ENCODE measurements at places on chromosomes 7 and 10.

DNA sequence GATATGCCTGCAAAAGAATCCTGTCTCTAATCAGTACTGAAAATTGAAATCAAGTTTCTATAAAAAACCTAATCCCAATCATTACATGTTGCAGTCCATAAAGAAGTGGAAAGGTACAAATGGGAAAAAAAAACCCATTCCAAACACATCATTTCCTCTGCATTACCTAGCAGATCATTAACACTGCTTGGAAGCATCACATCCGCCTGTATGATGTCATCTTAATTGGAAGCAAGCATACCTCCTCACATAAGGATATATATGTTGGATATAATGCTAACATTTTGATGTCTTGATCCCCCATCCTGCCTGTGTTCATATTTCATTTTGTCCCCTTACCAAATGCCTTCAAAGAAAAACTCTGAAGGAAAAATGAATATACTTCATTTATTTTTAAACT, 241.3 kb upstream of the AOAH start:
- DNase-seq = no peak

DNA sequence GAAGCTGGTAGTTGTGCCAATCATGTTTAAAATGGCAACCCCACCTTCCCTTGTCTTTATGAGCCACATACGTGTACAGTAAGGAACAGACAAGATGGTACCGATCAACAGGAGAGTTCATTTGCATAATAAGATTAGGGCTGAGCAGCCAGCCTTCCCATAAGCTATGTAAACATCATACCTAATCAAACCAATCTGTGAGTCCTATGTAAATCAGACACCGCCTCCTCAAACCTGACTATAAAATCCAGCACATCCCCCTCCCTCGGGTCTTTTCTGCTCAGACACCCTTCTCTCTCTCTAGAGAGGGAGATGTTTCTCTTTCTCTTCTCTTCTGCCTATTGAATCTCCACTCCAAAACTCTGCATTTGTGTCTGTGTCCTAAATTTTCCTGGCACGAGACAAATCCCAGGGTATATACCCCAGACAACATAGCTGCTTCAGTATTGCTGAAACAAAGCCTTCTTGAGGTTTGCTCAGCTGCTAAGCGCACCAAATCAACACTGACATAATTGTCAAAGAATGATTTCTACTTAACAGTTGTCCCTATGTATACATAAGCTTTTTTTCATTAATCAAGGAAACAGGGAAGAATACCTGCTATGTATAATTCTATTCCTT, 279.2 kb downstream of the THSD7A start:
- DNase-seq = no peak

- DNase-seq = peak; percentile 26
Measured at GRCh38 chr7:85521108-85521694, 334.3 kb upstream of the SEMA3D start.

DNA sequence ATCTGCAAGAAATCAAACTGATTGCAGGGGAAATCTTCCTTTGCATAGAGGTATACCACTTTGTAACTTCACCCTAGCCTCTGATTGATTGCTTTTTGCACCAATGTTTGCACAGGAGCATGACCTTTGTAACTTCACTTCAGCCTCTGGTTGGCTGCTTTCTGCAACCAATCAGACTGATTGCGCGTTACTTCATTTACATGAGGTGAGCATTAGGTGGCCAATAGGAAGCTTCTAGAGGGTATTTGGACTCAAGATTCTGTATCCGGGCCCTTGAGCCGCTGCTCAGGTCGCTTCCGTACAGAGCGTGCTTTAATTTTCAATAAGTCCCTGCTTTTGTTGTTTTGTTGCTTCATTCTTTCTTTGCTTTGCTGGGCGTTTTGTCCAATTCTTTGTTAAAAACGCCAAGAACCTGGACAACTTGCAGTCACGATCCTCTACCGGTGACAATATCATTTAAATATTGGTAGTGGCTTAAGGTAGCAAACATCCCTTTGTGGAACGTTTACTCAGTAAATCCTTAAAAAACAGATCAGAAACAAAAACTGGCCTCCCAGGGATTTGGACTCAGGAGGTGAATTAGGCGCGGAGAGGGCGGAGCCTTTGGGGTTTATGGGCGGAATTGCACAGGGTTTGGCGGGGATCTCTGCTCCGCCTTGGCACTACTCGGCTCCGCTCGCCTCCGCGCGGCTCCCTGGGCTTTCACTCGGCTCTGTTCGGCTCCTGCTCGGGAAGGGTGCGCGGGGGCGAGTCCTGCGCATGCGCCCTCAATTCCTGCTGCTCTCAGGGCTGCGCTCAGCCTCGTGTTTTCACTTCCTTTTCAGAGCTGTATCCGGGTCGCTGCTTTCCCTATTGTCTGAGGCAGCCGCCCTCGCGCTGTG, at the start of gene PHF14:
Gene PHF14 (plus strand): TSS at position 812 of the 881 bp plus-strand sequence. CDS start 452 bp downstream, outside the sequence.
- DNase-seq = peak; percentile 97

DNA sequence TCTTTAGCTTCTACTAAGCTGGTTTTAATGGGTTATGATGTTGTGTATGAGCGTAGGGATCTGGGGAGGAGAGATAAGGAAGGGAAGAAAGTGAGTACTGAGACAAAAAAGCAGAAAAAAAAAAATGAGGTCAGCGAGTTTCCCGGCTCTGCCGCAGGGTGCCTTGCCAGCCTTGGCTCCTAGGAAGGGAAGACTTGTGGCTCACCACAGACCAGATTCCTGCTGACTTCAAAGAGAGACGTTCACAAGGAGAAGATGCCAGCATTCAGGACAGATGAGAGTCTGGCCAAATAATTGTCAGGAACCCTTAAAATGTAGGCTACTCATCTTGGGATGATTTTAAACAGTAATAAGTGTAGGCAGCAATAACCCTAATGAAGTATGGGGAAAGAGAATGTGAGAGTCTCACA, 11.4 kb upstream of the FAS start:
- peak; percentile 88 for DNase-seq

DNA sequence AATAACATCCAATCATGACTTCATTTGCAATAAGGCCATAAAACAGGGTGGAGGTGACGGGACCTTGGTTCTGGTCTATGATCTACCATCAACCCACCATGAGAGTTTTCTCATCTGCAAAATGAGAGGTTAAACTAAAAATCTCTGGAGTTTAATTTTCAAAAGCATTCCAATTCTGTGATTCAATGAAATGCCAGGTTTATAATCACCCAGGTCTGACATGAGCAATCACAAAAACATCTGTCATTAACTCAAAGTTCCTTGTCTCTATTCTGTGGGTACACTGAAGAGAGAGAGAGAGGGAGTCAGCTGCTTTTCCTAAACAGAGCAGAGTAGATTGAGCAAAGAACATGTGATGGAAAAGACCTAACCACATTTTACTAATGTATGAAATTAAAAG, 75.4 kb downstream of the NUDCD3 start:
- DNase-seq = peak; percentile 22

- DNase-seq = no peak
Measured at GRCh38 chr7:159177284-159177953, 32.8 kb upstream of the VIPR2 start.

- DNase-seq = peak; percentile 37
Measured at GRCh38 chr7:22864301-22864700, 41.7 kb upstream of the TOMM7 start.

GRCh38 chr7:27751888-27752660, 12.1 kb downstream of the TAX1BP1 start:
- no peak for DNase-seq

- peak; percentile 31 for DNase-seq
Measured at GRCh38 chr7:82726038-82726800, 282.6 kb upstream of the CACNA2D1 start.

DNA sequence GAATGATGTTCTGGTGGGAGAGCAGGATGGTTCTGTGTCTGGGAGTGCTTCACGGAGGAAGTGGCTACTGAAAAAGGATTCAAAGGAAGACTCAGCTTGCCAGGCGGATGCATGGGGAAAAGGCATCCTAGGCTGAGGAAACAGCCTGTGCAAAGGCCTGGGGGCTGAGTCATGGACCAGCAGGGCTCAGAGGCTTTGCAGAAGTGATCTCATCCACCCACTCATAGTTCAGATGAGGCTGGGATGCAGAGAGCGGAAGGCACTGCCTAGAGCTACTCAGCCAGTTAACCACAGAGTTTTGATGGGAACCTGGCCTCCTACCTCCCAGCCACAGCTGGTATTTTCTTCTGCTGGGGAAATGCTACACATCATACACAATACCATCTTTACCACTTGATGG, 15.8 kb upstream of the ADAMTS14 start:
- peak; percentile 98 for DNase-seq

DNA sequence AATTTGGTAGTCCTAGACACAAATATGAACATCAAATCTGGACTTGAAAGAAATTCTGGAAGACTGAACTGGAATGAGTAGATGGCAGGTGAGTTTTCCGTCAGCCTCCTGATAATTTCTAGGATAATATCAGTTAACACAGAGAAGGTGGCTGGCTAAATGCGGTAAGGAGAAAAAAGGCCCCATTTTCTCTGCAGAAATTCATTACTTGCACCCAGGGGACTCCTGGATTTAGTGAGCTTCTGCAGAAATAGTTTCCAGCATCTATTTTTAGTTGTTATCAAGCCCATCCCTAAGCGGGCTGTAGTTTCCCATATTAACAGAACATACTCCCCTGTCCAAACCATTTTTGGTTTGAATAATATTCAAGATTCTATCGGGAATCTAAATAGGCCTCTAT, 181.9 kb upstream of the TCERG1L start:
- DNase-seq = no peak

DNA sequence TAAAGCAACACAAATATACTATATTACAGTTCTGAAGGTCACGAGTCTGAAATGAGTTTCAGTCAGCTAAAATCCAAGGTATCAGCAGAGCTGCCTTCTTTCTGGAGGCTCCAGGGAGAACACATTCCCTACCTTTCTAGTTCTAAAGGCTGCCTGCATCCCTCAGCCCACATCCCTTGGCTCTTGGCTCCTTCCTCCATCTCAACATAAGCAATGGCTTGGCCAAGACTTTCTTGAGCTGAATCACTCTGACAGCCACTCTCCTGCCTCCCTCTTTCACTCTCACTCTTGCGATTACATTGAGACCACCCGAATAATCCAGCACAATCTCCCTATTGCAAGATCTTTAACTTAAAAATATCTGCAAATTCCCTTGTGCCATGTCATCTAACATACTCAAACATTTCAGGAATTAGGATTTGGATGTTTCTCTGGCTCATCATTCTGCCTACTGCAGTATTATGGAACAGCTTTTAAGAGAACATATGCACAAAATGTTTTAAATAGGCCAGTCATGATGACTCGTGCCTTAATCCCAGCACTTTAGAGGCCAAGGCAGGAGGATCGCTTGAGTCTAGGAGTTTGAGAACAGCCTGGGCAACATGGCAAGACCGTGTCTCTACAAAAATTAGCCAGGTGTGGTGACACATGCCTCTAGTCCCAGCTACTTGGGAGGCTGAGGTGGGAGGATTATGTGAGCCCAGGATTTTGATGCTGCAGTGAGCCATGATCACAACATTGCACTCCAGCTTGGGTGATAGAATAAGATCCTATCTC, 144.2 kb upstream of the VSTM2A start:
- no peak for DNase-seq

GRCh38 chr7:32048970-32049491, 21.2 kb downstream of the PDE1C start:
- DNase-seq = no peak

- no peak for DNase-seq
Measured at GRCh38 chr7:142827951-142828500, 26.9 kb upstream of the EPHB6 start.

- no peak for DNase-seq
Measured at GRCh38 chr10:133196221-133196915, 33.6 kb upstream of the UTF1 start.

- DNase-seq = no peak
Measured at GRCh38 chr7:29397398-29397797, 166.2 kb upstream of the PRR15 start.

GRCh38 chr7:120344276-120344675, 71.3 kb downstream of the KCND2 start:
- DNase-seq = peak; percentile 2

GRCh38 chr7:3670898-3671297, 369.8 kb downstream of the SDK1 start:
- no peak for DNase-seq

- DNase-seq = no peak
Measured at GRCh38 chr10:121947343-121948330, 19.8 kb upstream of the ATE1 start.

GRCh38 chr7:43938892-43939482, 12.8 kb downstream of the UBE2D4 start:
- DNase-seq = no peak

DNA sequence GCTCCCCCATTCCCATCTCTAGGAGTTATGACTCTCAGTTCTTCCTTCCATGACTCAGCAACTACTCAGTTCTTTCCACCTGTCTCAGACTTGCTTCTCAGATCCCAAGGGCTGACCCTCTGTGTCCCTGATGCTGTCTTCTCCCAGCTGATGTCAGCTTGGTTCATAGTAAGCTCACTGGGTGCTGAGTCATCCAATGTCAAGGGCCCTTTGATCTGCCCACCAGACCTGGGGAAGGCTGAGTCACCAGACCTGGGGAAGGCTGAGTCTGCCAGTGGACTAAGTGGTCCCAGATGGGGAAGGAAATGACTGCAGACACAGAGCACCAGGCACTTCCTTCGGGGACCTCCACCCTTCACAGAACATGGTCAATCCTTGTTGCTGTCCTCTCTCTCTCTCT, 76.1 kb upstream of the ZEB1 start:
- DNase-seq = peak; percentile 88

- no peak for DNase-seq
Measured at GRCh38 chr10:80281784-80282765, 7.4 kb downstream of the MAT1A start.

GRCh38 chr7:2107386-2108070, 125.2 kb downstream of the MAD1L1 start:
- no peak for DNase-seq

DNA sequence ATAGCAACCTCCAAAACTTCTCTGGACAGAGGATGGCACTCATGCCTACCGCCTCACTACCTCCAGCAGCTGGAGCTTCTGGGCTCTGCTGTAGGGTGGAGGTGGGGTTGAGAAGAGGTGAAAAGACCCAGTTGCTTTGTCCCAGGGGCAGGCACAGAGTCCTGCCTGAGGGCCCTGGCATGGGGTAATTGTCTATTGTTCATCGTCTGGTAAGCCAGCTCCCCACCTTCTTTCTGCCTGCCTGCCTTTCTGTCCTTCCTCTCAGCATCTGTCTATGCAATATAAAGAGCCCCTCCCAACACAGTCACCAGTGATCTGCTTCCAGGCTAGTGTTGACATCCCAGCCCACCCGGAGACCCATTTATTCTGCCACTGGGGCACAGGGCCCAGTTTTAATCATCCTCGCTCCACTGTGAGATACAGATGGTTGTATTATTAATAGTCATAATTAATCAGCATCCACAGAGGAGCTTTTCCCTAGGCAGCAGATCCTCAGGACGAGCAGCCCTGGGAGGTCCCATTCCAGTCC, 39.0 kb downstream of the ZMIZ1 start:
- no peak for DNase-seq
